ENCODE measurements at places on chromosomes 1 and 21. TPM values are rescaled to one million over a fixed set of nuclear protein-coding genes. Genes with fewer than 3 reads are reported as not detected.

The CYP4X1 gene
- polyA plus RNA-seq: 0.67 TPM

The FGR gene
- 2.0 TPM for polyA plus RNA-seq

- no peak for DNase-seq
Observed at GRCh38 chr21:44253832-44254710, 7.6 kb downstream of the DNMT3L start.

The GCSAML gene
- polyA plus RNA-seq: 0.81 TPM

GRCh38 chr1:94936861-94937620 lies 10.1 kb upstream of the CNN3 start:
- no peak for DNase-seq
